ENCODE measurements at places on chromosomes 6 and 20. TPM values are rescaled to one million over a fixed set of nuclear protein-coding genes. Genes with fewer than 3 reads are reported as not detected.

The NKX2-2 gene
- total RNA-seq: not detected

- DNase-seq: no peak
Measured at GRCh38 chr20:51507216-51508036, 35.1 kb downstream of the NFATC2 start.

GRCh38 chr6:111997853-111998208 lies 56.1 kb upstream of the CCN6 start:
- DNase-seq: no peak

DNA sequence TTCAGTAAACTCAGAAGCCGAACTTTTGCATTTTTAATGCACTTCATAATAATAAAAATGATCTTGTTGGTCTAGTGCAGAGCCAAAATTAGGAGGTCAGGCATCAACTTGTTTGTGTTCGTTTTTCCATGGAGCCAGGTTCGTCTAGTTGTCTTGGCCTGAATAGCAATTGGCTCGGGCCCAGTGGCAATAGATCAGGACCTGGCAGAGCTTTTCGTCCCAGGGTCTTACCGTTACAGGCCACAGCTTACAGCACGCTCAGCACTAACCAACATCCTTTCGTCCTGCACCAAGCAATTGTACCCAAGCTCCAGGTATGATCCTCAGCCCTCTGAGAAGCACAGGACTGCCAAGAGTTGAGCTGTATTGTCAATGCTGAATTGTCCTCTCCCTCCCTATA lies 240.5 kb upstream of the PLN start:
- no peak for DNase-seq

GRCh38 chr20:10842116-10842515 lies 168.3 kb upstream of the JAG1 start:
- DNase-seq: no peak

- DNase-seq: no peak
Measured at GRCh38 chr20:19692100-19692499, 66.0 kb upstream of the RIN2 start.

DNA sequence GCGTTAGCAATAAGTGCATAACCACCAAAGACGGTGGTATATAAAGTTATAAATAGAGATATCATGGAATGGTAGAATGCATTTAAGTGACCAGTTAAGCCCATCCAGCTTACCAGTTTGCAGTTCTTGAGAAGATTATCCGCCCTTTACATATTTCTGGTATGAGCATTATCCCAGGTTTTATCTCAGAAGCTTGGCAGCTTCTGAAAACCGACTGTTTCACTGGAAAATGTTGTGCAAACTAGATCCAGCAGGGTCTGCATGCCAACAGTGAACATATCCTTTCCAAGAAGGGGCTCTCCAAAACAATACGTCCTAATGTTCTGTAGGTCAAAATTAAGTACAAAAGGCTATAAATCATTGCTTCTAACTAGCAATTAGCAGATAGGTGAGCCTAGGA lies 29.5 kb upstream of the SHLD1 start:
- DNase-seq: no peak

DNA sequence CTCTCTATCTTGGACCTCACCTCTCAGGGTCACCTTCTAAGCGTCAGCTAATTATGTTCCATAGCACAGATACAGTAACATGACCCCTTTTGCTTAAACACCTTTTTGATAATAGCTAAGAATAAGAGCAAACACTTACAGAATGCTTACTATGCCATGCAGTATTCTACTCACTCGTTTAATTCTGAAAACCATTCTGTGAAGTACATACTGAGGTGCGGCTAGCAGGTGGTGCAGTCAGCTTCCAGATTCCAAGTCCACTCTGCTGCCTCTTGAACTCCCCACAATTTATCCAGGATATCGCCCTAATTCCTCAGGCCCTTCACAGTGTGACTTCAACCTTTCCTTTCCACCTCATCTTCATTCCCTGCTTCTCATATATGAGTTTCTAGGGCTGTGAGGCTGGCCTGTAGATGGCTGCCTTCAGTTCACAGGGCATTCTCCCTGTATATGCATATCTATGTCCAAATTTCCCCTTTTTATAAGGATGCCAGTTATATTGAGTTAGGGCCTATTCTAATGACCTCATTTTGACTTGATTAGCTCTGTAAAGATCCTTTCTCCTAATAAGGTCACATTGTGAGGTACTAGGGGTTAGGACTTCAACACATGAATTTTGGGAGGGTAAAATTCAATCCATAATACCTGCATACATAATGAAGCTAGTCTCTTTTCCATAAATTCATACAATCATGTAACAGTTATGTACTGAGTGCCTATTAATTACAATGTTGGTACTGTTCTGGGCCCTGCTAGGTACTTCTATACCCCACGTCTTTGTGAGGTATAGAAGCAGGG lies 130.1 kb downstream of the PDSS2 start:
- DNase-seq: no peak

The PROKR2 gene
- not detected for total RNA-seq

- DNase-seq: no peak
Measured at GRCh38 chr6:27312146-27312949, at the start of gene POM121L2. Gene POM121L2, minus strand, starts transcription at chr6:27312273. Its CDS starts 103 bp downstream, at chr6:27312170.

DNA sequence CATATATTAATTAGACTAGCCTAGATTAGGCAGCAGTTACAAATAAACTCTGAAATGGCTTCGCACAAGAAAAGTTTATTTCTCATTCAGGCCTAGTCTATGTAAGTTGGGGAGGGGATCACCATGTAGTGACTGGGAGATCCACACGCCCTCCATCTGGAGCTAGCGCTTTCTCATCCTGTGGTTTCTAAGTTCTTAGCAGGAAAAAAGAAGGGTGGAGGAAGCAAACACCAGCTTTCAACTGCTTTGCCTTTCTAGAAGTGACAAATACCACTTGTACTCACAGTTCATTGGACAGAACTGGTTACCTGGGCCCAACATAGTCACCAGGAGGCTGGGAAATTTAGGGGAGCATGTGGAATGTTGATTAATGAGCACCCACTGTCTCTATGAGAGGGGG lies 46.6 kb downstream of the NDUFAF5 start:
- no peak for DNase-seq

- no peak for DNase-seq
Measured at GRCh38 chr6:34990971-34991560, 102.0 kb downstream of the ANKS1A start.

DNA sequence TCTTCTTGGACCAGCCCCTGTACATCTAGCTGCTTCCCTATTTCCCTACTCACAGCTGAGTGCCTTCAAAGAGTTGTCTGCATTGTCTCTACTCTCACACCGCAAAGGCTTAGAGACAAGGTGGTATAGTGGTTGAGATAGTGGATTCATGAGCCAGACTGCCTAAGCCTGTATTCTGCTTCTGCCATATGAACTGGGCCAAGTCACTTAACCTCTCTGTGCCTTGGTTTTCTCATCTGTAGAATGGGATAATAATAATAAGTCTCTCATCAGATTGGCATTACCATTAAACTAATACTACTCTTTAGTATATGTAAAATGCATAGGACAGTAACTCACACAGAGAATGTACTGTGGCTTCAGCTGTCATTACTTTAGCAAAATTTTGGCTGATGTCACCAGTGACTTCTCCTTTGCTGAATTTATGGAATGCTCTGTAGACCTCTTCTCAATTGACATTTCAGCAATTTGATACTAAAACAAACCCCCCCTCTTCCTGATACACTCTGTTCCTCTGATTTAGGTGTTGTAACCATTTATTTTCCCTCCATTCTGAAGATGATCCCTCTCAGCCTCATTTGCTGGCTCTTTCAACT lies 156.1 kb downstream of the ADAT2 start:
- DNase-seq: no peak

The DDO gene
- total RNA-seq: 2.0 TPM

The RHAG gene
- total RNA-seq: not detected

The KHDC1 gene
- total RNA-seq: 2.9 TPM

DNA sequence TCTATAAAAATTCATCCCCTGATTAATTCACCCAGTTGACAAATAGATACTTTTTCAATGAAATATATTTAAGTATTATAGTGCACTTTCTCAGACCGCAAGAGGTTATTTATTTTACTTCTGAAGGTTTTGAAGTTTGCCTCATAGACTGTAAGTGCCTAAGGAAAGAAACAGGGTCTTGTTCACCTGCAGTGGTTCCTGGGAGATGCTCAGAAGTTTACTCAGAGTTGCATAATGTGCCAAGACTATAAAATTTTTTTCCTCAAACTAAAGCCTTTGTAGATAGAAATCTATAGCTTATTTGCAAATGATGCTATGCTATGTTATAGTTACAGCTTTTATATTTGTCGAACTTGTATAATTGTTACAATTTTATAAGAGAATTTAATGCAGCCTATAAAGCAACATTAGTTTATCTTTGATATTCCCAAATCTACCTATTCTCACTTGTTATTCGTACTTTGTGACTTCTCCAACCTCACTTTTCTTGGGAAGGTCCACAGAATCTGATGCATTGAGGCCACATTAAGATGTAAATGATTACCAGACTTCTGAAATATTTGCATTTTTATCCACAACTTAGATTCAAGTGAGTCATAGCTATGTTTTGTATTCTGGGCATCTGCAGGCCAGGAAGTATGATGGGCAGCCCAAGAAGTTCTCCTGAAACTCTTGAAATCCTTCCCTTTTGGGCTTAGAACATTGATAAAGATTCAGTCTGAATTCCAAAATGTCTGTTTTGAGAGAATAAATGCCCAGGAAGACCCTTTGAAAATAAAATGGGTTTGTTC lies 35.7 kb downstream of the KCNQ5 start:
- no peak for DNase-seq

GRCh38 chr6:19841181-19841580 lies 4.0 kb downstream of the ID4 start:
- no peak for DNase-seq

DNA sequence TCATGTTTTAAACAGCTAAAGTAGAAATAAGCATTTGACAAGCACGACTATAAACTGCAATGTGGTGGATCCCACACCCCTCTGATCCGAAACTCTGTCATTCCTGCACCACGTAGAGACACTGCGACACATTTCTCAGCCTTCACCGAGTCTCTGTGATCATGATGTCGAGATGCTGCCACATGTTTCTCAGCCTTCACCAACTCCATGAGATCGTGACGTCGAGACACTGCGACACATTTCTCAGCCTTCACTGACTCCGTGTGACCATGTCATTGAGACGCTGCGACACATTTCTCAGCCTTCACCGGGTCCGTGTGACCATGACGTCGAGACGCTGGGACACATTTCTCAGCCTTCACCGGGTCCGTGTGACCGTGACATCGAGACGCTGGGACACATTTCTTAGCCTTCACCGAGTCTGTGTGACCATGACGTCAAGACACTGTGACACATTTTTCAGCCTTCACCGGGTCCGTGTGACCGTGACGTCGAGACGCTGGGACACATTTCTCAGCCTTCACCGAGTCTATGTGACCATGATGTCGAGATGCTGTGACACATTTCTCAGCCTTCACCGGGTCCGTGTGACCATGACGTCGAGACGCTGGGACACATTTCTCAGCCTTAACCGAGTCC lies 143.0 kb downstream of the TTLL2 start:
- DNase-seq: no peak

DNA sequence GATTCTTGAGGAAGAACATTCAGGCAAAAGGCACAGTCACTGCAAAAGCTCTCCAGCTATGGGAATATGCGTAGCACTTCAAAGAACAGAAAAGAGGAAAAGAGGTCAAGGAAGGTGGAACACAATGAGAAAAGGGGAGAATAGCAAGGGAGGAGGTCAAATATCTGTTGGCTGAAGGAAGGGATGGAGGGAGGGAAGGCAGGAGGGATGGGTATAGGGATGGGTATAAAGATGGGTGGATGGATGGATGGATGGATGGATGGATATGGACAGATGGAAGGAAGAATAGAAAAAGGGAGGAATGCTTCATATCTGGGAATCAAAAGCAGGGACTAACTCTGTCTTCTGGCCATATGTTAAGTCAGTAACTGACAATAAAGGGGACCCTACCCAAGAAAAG lies 164.2 kb upstream of the TOP1 start:
- DNase-seq: no peak

- DNase-seq: no peak
Measured at GRCh38 chr20:60888771-60889170, 363.3 kb upstream of the CDH4 start.

GRCh38 chr6:3916211-3916610 lies 67.0 kb downstream of the FAM50B start:
- no peak for DNase-seq

The EYA2 gene
- not detected for total RNA-seq

The TMEM151B gene
- total RNA-seq: not detected

The RAET1E gene
- total RNA-seq: not detected
